NCI-H146 (cell line): ENCODE measurements at places on chromosomes 7 and 10.
A peak's percentile ranks its signal among the peaks of the same experiment; 100 is the strongest.

DNA sequence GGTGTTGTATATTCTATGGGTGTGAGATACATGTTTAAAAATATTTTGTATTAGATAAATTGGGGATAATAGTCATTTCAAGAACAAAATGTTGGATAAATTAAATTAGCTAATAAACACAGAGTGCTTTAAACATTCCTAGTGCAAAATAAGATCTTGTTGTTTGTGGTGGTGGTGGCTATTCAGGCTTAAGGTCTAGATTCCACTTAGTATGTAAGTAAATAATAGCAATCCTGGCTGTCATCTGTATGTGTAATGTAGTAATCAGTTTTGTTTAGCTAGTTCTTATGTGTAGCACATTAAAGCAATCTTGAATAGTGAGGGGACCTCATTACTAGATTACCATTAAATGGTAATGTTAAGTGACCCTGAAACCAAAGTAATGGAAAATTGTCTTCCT, 48.7 kb downstream of the KAT6B start:
- DNase-seq = no peak

DNA sequence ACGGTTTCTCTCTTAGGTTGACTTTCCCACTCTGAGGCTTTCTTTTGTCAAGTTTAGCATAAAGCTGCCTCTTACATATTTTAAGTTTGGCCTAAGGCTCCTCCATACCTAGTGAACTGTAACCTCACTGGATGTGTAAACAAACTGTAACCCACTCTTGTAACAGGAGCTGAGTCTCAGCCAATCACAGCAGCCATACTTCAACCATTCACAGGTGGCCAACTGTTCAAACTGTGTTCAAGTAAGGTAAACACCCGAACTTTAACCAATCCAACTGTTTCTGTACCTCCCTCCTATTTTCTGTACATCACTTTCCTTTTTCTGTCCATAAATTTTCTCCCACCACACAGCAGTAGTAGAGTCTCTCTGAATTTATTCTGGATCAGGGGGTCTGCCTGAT, 7.7 kb upstream of the NRBF2 start:
- no peak for DNase-seq

DNA sequence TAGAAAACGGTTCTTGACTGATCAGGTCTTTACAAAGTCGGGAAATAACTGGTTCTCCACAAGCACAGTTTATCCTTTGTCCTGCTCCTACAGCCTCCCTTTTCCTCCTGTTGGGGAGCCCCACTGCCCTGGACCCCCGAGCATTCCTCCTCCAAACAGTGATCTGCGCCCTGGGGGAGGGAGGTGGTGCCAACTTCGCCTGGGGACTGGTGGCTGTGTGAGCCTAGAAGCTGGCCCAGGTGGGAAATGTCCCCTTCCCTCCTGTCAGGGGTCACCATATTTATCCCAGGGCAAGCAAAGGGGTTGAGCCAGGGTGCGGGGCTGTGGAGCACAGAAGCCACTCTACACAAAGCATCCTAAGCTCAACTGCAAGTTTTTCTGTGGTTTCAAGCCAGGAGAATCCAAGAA, 5.2 kb downstream of the HMX3 start:
- no peak for DNase-seq

GRCh38 chr7:158488181-158488971, 99.2 kb downstream of the PTPRN2 start:
- no peak for DNase-seq

DNA sequence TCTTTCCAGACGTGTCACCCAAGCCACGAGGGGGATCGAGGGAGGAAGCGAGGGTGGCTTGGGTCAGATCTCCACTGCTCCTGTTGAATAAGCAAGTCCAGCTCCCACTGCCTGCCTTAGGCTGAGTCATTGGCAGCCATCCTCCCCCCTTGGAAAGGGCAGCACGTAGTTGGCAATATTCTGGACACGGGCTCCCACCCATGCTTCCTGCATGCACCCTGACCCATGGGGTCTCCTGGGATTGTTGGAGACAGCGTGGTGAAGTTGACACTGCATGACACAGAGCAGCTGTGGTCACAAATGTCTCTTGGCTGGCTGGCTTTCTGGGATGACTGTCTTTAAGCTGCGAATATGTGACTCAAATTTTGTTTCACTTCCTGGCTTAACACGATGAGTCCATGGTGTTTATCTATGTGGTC, 11.2 kb downstream of the BTBD16 start:
- DNase-seq = no peak

DNA sequence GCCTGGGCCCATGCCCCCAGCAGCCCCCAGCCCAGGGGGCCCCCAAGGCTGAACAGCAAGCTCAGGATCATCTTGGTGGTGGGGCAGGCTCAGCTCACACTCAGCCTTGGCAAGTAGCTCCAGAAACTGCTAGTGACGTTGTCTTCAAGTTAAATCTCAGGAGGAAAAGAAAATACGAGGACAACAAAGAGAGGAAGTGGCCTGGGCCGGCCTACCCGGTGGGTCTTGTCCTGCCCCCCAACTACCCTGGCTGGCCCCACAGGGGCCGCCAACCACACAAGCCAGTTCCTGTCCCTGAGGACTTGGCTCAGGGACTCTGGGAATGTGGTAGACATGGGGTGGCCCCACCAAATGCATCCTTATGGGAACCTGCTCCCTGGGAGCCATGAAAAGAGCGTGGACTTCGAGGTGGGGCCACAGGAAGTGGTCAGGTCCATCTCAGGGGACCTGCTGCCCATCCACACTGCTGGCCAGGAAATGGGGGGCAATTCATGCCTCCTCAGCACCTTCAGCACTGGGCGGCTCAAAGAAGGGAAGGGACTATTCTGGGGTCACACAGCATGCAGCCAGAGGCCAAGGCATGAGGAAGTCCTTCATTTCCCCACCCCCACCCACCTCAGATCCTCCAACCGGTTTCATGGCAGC, at the start of gene MMRN2:
Gene MMRN2 (minus strand): TSS at position 145 of the 645 bp plus-strand sequence. CDS start 74 bp downstream, at position 71.
- DNase-seq = no peak

DNA sequence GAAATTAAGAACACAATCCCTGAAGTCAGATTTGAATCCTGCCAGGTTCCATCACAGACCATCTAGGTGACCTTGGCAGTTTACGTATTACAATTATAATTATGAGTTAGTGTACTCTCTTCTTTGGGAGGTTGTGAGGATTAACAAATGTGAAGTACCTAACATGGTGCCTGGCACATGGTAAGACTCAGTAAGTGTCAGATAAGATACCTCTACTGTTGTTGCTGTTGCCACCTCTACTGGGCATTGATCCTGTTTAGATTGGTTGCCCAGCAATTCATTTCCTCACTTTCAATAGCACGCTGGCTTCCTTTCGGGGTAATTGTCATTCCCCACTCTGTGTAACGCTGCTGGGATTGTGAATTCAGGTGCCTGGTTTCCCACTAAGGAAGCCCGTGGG, 31.7 kb upstream of the HGF start:
- DNase-seq = no peak

- DNase-seq = no peak
Measured at GRCh38 chr7:32506266-32507054, 11.2 kb downstream of the AVL9 start.

DNA sequence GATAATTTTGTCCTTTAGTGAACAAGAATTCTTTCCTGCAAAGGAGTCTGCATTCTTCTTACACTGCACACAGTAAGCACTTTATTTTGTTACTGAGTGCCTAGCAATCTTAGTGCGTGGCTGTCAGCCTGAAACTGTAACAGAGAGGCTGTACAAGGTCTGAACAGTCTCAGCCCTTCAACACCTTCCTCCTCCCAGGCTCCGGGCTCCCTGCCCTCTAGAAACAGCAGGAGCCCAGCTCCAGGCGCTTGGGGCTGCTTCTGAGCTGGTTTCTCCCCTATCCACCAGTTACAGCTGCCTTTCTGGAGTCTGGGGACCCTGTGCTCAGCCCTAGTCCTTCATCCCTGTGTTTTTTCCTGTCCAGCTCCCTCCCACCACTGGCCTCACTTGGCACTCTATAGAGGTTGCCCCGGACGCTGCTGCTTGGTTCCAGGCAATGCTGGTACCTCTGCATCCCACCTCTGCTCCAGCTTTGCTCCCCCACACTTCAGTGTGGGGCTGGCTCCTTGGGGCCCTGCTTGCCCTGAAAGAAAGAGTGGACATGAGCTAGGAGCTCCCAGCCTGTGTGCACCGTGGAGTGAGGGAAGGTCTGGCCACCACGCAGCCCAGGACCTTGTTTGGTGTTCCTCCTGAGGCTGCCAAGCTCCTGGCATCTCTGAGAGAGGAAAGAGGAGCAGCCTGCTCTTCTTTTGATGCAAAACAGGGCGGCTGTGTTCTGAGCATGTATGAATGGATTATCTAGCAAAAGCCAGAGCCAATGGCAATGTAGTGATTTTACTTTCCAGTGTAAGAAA, 251.2 kb upstream of the GRB10 start:
- no peak for DNase-seq

- no peak for DNase-seq
Measured at GRCh38 chr10:6721480-6721879, 141.4 kb upstream of the PRKCQ start.

DNA sequence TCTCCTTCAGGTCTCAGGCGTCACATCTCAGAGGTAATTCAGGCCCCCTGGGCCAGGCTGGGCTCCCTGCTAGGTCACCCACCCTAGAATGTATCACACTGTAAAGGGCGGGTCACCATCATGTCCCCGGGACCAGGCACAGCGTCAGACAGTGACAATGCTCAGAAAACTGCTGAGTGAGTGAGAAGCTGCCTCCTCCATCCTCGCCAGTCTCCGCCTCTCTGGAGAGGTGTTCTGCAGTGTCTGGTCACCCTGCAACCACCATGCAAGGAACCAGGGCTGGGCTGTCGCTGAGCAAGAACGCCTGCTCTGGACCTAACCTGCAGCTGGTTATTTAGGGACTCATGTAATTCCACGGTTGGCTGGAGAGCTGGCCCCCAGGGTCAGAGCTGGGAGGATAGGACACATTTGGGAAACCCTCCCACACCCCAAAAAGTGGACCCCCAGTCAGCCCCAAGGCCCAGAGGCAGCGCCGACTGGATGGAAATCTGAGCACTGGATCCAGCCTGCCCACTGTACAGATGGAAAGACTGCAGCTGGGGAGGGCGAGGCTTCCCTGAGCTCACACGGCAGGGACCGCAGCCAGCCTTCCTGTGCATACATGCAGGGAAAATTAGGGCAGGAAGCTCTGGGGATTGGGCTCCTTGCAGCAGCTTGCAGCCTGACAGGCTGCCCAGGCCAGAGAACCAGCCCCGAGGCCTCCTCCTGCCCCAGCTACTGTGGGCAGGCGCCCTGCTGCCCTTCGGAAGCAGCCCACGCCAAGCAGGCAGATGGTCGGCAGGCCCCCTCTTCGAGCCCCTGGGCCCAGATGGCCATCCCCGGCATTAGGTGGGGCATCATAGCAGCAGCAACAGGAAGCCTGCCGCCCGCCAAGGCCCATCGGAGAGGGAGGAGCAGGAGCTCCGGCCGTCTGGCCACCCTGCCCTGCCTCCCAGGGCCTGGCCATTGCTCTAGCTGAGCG, 105.4 kb upstream of the ZMIZ1 start:
- DNase-seq = no peak

- peak; percentile 75 for DNase-seq
Measured at GRCh38 chr10:31774299-31774900, 154.2 kb downstream of the ARHGAP12 start.

GRCh38 chr7:143013893-143014292, 13.0 kb downstream of the OR9A2 start:
- DNase-seq = no peak

- no peak for DNase-seq
Measured at GRCh38 chr7:143305423-143306070, 10.4 kb upstream of the CLCN1 start.

- DNase-seq = no peak
Measured at GRCh38 chr7:118281196-118281595, 56.7 kb downstream of the ANKRD7 start.

DNA sequence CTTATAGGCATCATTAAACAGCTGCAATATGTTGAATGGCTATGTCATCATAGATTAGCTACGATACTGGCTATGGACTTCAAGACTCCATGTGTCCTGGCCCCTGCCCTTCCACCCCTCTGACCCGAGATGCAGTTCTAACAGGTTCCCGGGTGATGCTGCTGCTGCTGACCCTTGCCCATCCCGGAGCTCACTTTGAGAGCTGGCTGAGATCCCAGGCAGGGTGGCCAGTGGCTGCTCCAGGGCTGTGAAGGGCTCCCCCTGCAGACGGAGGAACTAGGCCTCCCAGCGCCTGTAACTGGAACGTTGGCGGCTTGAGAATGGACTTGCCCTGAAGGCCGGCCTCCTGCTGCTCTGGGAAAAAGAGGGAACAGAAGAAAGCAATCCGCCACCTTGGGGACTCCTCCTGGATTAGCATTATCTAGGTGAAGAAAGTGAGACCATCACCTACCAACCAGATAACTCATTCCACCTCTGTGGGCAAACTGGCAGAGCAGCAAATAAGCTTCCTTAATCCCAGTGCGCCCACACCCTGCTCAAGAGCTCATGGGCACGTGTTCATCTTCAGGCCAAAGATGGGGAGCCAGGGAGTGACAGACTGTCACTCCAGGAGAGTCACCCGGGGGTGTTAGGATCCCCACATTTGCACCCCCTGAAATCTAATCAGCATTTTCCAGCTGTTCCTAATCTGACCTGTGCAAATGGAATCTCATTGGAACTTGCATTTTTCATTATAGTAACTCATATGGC, 56.8 kb downstream of the PARP12 start:
- DNase-seq = peak; percentile 49

DNA sequence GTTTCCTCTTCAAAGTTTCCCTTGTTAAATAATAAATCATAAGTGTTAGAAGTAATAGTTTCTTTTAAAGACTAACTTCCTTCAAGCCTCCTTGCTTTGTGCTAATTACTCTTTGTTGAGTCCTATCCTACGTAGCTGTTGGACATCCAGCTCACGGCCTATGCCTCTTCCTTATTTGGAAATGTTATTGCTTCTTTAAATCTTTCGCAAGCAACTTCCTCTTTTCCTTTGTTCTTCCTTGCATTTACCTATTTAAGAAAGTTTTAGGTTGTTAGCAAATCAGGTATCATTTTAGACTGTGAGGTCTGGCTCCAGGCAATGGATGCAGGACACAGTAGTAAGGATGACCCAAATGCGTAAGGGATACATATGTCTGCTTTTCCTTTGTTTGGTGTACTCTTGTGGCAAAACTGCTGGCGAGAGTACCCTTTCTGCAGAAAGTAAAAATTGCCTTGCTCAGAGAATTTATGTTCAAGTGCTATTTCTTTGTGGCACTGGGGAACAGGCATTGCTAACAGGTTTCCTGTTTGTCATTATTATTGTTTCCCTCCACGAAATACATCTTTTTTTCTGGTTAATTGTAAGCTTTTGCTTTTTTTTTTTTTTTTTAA, 110.5 kb downstream of the DYNC2I1 start:
- DNase-seq = no peak

DNA sequence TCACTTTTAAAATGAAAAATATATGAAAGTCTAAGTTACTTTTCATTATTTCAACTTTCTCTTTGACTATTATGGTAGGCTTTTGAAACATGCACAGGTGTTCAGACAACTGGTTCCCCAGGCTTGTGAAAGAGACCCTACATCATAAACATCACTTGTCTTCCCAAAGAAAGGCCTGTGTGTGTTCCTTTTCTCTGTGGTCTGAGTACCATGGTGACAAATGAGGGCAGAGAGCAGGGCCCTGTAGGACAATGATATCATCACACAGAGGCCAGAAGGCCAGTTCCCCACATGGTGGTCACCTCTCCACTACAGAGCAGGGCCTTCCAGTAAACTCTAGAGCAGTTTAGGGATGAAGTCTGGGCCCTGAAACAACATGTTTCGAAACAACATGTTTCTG, 288.8 kb downstream of the USP6NL start:
- no peak for DNase-seq

GRCh38 chr7:153190452-153190851, 430.9 kb downstream of the ACTR3B start:
- no peak for DNase-seq

GRCh38 chr7:142835487-142835886, 19.4 kb upstream of the EPHB6 start:
- no peak for DNase-seq
